Activated naive CD4-positive, alpha-beta T cell treated with anti-CD3 and anti-CD28 coated beads, Interleukin-2, amount 10 ng/mL, durations not matched to agents 7 days and 5 days (primary cell): ENCODE measurements at places on chromosomes 6 and 20.
A peak's percentile ranks its signal among the peaks of the same experiment; 100 is the strongest.

DNA sequence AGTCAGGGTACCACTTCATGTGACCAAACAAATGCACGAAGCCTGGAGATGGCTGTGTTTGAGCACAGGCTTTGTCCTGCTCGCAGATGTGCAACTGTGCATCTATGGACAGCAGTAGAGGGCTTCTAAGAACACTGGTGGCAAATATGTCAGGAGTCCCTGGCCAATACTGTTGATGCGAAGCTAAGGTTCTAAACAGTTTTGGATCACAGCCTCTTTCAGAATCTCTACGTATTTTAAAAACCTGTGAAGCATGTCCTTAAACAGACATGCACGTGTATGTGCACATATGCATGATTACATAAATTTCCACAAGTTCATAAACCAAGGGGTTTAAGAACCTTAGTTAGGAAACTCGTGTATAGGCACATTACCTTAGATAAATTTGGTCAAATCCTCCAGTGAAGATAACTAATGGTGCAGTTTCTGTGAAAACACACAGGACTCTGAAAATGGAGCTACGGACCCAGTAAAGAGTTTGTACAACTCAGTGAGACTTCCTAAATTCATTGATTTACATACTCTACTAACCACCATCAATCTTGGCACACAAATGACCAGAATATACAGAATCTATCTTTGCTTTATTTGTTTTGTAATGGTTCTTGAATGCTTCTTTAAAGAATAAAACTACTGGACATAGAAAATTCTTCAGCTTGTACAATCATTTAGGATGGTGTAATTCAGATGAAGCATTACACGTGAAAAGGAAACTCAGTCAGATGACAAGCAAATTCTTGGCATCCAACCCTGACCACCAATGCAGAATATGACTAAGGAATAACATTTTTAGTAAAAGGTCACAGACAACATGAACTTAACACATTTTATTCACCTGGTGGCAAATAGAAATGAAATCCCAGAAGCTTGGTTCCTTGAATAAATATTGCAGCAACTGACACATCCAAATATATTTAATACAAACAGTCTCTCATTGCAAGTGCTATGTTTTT, 27.4 kb downstream of the KCNQ5 start:
- DNase-seq, result no peak

DNA sequence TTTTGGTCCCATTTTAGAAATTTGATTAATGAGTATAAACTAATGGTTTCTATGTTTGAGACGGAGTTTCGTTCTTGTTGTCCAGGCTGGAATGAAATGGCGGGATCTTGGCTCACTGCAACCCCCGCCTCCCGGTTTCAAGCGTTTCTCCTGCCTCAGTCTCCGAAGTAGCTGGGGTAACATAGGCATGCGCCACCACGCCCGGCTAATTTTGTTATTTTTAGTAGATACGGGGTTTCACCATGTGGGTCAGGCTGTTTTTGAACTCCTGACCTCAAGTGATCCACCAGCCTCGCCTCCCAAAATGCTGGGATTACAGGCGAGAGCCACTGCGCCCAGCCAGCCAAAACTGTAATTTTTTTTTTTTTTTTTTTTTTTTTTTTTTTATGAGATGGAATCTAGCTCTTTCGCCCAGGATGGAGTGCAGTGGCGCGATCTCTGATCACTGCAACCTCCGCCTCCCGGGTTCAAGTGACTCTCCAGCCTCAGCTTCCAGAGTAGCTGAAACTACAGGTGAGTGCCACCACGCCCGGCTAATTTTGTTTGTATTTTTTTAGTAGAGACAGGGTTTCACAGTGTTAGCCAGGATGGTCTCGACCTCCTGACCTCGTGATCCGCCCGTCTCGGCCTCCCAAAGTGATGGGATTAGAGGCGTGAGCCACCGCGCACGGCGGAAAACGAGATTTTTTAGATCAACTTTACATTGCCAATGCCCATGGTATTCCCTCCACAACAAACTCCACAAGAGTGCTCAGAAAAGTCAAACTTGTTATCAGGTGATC, 127.8 kb downstream of the HFE start:
- peak; percentile 43 for DNase-seq

GRCh38 chr20:24994186-24994465, 1.6 kb upstream of the APMAP start:
- no peak for DNase-seq

DNA sequence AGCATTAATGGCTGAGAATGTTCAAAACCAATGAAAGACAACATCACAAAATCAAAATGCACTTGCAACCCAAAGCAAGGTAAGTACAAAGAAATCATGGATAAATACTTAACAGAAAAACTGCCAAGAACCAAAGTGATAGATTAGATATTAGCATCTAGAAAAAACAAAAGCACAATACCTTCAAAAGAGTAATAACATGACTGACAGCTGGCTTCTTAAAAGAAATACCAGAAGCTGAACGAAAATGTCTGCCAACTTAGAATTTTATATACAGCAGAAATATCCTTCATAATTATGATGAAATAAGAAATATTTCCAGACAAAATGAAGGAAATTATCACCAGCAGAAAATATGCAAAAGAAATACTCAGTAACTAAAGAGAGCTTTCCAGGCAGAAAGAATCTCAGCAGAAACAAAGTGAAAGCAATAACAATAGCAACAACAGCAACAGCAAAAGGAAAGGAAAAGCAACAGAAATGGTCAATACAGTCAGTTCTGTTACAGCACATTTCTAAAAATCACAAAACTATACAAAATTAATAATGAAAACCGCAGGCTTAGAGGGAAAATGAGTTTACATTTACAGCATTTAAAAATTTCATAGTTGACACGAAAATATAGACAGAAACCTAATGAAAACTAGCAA, 121.5 kb upstream of the MAN1A1 start:
- no peak for DNase-seq
